ENCODE measurements at places on chromosomes 7 and 10. TPM values are rescaled to one million over a fixed set of nuclear protein-coding genes. Genes with fewer than 3 reads are reported as not detected.

GRCh38 chr7:3482147-3482921, 181.3 kb downstream of the SDK1 start:
- DNase-seq = peak; percentile 71

The PON3 gene
- not detected for total RNA-seq

DNA sequence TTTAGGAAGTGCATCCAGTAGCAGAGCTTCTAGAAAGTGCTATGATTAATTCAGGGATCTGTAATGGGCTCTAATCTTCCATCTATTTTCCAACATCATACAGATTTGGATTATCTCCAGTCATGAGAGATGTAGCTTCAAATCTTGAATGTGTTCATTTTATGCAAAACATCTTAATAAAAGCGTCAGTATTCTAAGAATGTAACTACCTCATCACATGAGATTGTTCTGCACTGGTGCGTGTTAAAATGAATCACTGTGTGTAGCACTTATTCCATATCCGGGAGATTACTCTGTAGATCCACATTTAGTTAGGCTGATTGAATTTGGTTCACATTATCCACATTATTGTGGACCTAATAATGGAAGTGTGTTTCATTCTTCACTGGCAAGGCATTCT, 344.9 kb upstream of the CHRM2 start:
- DNase-seq = peak; percentile 66

The PPP1R9A gene
- 15.6 TPM for total RNA-seq

All from A673 (cell line).